ENCODE measurements at places on chromosomes 3 and 15.

- no peak for DNase-seq
These were observed 17.9 kb downstream of the IL12A start for GRCh38 chr3:160006282-160007163.

DNA sequence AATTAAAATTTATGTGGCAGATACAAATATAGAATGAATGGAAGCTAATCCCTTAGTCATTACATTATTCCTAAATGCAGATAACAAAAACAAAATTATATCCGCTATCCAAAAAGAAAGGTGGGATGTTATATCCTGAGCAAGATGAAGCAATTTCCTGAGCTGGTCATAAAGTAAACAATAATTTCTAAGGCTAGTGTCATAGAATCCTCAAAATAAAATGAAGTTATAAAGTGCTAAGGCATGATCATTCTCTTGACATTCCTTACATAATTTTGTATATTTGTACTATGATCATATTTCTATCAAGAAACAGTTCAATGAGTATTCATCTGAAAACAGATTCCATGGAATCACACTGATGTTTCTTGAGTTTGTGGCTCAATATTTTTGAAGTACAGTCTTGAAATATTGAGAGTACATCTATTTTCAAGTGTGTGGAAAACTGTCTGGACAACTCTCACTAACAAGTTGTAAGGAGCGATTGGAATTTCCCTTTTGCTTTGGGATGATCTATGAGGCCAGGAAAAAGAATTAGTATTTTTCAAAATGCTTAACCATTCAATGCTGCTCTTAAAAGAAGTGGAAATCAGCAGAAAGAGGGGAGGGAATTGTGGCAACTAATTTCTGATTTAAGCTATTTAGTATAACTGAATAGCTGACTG lies 92.4 kb downstream of the ABI3BP start:
- no peak for DNase-seq

- DNase-seq: no peak
These were observed 608.3 kb downstream of the RBMS3 start for GRCh38 chr3:29889215-29889614.

GRCh38 chr3:88231207-88231606 lies 81.4 kb downstream of the C3orf38 start:
- no peak for DNase-seq

DNA sequence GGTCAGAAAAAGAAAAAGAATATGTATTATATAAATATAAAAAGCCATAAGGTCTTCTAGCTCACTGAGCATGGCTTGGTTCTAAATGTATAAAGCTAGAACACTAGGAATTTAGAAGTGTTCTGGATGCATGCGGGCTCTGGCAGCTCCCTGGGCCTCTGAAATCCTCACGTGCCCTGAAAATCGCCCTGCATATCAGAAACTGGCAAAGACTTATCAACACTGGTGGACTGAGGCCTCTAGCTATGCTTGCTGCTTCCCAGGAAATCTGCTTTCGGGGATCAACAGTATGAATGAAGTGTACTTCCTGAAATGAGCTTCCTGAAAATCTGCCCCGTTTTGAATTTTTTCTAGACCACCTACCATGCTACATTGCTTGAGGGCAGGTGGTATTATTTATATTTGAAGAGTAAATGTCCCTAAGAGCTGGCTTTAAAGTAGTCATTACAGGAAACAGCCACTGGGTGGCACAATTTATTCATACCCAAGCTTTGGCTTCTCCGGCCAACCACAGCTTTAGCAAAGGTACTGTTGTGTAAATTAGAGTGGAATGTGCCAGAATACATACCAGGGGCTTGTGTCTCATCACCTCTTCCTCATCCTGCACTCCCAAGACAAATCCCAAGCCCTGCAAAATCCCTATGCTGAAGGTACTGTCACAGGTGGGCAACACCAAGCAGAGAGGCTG lies 17.7 kb downstream of the CRTAP start:
- no peak for DNase-seq

- DNase-seq: no peak
These were observed 1.1 kb downstream of the FBN1 start for GRCh38 chr15:48644467-48644826.

DNA sequence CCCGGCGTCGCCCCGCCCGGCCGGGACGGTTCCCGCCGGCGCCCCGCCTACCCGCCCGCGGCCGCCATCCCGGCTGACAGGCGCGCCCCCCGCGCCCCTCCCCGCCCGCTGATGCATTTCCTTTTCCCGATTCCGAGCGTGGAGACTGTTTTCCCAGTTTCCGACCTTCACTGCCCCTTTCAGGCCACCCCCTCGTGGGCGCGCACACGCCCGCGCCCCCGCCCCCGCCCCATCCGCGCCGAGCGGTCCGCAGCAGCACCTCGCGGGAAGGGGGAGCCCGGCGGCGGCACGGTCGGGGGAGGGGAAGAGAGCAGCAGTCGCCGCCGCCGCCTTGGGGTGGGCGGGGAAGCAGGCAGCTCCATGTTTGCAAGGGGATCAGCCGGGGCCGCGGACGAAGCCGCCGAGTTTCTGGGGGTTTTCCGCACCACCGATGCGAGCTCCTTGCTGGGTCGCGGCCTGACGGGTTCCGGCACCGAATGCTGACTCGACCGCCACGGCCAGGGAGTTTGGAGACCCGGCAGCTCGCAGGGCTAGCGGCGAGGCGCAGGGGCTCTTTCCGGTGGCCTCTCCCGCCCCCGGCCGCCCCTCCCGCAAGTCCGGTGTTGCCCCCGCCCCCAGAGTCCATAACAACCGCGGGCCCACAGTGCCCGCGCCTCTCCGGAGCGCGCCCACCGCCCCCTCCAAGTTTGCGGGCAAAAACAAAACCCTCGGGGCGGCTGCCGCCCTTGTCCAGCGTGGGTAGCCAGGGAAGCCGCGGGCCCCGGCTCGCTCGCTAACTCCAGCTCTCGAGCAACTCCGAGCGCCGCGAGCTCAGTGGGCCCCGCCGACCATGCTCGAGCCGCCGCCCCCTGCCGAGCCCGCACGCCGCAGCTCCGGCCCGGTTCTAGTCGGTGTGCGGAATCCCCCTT lies 3.2 kb upstream of the SIN3A start:
- peak; percentile 36 for DNase-seq

- DNase-seq: no peak
These were observed 73.1 kb upstream of the BHLHE40 start for GRCh38 chr3:4906107-4906621.

DNA sequence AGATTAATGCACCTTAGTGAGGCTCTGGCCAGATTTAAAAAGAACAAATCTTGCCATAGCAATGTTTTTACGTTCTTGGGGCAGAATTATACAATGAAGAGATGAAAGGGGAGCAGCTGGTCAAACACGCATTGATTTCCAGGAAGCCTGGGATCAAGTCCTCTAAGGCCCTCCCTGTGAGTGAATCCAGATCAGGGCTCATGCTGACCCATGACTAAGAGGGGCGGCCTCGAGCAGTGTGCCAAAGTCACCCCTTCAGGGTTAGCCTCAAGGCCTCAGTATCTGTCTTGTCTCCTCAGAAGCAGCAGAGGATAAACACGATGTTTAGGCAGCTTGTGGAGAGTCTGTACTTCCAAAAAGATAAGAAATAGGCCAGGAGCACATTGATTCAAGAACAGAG lies 9.3 kb upstream of the RBP1 start:
- DNase-seq: no peak

GRCh38 chr15:74825866-74826265 lies 561 bp upstream of the CPLX3 start:
- no peak for DNase-seq

- DNase-seq: no peak
These were observed 116.0 kb upstream of the CBLB start for GRCh38 chr3:105984837-105985236.

DNA sequence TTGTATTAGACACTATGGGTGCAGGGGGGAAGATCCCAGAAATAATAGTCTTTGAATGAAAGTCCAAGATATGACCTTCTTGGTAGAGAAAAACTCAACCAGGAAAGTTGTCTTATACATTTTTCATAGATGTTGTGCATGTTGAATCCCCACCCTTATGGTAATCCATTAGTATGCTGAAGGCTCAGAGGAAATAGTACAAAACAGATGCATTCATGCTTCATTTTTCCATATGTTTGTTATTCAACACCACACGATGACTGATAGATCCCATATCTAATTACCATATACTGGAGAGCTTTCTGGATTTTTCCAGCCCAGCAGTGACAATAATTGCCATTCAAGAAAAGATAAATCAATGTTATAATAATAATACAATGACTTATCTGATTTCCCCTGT lies 487.4 kb downstream of the FGF12 start:
- no peak for DNase-seq

DNA sequence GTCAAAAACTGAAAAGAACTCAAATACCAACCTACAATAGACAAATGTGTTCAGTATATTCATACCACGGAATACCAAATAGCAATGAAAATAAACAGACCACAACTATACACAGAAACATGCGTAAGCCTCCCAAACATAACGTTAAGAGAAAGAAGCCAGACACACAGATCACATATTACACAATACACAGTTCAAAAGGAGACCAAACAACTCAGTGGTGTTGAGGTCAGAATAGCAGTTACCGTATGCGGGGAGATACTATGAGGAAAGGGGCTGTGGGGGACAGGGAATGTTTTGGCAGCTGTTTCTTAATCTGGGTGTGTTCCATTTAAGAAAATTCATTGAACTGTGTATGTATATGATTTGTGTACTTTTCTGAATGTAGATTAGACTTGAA lies 6.6 kb downstream of the OSBPL10 start:
- no peak for DNase-seq
